Progenitor cell of endocrine pancreas (in vitro differentiated cells): ENCODE measurements at places on chromosomes 6 and 20. TPM values are rescaled to one million over a fixed set of nuclear protein-coding genes. Genes with fewer than 3 reads are reported as not detected.
A peak's percentile ranks its signal among the peaks of the same experiment; 100 is the strongest.

SNX9 gene
- 29.3 and 31.5 TPM in 2 replicates for total RNA-seq

TMEM244 gene
- total RNA-seq: not detected in 2 replicates

C4A gene
- 13.1 and 14.1 TPM in 2 replicates for total RNA-seq

- H3K4me1 ChIP-seq: no peaks in the 10 kb centered on the region
- H3K27me3 ChIP-seq: no peaks in the 10 kb centered on the region
- no peaks in the 10 kb centered on the region for H3K36me3 ChIP-seq
- H3K27ac ChIP-seq: no peak overlapping the region
- DNase-seq: no peak
Observed at GRCh38 chr6:151731313-151731712, 76.2 kb upstream of the ESR1 start.

- no peak overlapping the region for H3K4me3 ChIP-seq
- H3K36me3 ChIP-seq: no peaks in the 10 kb centered on the region
- H3K27ac ChIP-seq: no peak overlapping the region
- H3K4me1 ChIP-seq: peaks cover 13% of the 10 kb centered on the region
- no peak for DNase-seq
Observed at GRCh38 chr6:125192610-125192930, 39.0 kb downstream of the TPD52L1 start.

DNA sequence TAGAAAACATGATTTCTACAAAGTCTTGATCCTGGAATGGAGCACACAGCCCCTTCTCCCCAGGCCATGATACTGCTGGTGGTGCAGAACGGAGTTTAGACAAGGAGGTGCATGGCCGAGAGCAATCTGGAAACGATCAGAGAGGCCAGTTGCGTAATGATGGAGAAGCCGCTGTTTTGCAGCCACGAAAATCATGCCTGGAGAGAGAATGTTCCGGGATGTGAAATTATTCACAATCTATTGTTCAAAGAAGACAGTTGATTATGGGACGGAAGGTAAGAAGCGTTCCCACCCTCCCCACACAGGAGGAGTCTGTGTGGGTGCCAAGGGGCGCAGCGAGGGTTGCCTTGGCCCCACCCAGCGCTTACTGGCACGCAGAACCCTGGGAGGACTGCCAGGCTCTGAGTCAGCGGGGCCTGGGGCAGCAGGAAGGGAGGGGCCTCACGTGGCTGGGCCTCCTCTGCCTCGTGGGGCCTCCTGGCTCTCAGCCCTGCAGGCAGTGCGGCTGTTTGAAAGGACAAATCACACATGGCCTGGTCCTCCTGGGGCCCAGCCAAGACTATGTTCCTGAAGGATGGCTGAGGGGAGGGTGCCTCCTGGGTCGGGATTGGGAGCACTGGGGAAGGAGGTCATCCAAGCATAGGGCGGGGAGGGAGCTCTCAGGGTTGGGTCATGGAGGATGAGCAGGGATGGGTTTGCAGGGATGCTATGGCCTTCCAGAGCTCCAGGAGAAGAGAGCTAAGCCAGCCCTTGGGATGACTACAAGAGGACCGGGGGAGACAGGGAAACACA lies 8.7 kb upstream of the AP5S1 start:
- no peak for DNase-seq
- H3K27me3 ChIP-seq: peaks cover 10% of the 10 kb centered on the region
- no peak overlapping the region for H3K27ac ChIP-seq
- no peaks in the 10 kb centered on the region for H3K36me3 ChIP-seq
- H3K4me1 ChIP-seq: peaks cover 7% of the 10 kb centered on the region

DNA sequence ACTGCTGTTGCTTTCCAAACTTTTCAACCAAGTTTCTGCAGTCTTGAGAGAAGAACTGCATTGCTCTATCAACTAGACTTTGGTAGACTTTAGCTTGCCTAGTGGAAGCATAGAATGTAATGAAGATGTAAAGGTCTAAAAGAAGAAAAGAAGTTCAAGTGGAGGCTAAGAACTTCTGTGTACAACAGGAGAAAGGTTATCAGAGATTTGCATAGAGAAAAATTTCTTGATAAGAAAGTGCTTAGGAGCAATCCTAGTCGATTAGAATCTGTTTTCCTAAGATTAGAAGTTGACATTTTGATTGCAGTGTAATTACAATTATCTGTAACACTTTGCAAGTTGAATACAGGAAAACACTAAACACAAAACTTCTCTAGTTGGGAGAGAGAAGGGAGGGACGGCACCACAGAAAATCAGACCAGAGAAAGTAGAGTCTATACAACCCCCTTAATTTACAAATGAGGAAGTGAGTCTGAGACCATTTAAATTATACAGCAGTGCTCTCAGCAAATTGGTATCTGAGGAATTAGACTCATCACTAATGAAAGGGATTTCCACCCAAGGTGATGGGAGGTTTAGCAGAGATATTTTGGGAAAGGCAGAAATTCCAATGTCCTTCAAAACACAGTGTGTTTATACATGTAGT lies 194.3 kb upstream of the MARCKS start:
- no peak for DNase-seq
- no peak overlapping the region for H3K27ac ChIP-seq
- no peaks in the 10 kb centered on the region for H3K4me1 ChIP-seq
- H3K36me3 ChIP-seq: no peaks in the 10 kb centered on the region

DNA sequence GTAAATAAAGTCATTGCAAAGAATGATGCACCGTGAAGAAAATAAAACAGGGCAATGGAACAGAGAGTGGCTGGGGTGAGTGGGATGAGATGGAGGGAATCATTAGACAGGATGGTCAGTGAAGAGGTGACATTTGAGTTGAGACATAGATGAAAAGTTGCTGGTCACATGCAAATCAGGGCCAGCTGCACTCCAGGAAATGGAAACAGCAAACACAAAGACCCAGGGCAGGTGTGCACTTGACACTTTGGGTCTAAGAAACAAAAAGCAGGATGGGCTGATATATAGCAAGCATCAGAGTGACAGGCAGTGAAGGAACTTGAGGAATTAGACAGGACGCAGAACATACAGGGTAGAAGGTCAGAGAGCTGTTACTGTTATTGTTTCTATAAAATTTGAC lies 171.5 kb upstream of the RIPOR2 start:
- no peak overlapping the region for H3K4me3 ChIP-seq
- no peaks in the 10 kb centered on the region for H3K36me3 ChIP-seq
- no peaks in the 10 kb centered on the region for H3K4me1 ChIP-seq
- DNase-seq: no peak
- no peak overlapping the region for H3K27ac ChIP-seq
- H3K27me3 ChIP-seq: peaks cover 3% of the 10 kb centered on the region

DNA sequence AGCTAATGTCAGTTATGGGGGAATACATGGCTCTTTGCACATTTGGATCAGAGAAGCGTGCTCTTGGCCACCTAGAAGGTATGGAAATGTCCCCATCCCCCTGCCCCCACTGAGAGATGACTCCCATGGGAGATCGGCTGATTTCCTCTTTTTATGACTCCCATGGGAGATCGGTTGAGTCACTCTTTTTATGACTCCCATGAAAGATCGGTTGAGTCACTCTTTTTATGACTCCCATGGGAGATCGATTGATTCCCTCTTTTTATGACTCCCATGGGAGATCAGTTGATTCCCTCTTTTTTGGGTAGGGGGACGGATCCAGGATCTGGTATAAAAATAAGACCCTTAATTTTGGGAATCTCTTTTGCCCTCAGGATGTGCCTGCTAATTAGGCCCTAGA lies 10.3 kb upstream of the TAAR9 start:
- no peak overlapping the region for H3K27ac ChIP-seq
- no peak overlapping the region for H3K4me3 ChIP-seq
- H3K4me1 ChIP-seq: no peaks in the 10 kb centered on the region

DNA sequence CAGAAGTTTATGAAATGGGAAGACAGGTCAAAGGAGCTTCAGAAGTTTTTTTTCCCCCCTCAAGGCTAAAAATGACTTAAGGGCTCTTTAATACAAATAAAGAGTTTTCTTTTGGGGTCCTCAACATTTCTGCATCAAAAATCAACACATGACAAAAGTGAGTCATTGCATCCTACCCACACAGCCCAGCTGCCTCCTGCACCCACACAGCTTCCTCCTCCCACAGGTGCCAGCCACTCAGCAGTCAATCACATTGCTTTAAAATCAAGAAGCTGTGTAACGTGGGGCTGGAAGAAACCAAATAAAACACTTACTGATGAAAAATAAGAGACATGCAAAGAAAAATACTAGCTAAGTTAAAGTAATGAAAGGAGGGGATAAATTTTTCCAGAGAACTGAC lies 68.5 kb downstream of the MAP3K5 start:
- H3K27ac ChIP-seq: no peak overlapping the region
- H3K4me1 ChIP-seq: peaks cover 4% of the 10 kb centered on the region
- no peaks in the 10 kb centered on the region for H3K27me3 ChIP-seq
- peaks cover 2% of the 10 kb centered on the region for H3K36me3 ChIP-seq
- no peak overlapping the region for H3K4me3 ChIP-seq

DNA sequence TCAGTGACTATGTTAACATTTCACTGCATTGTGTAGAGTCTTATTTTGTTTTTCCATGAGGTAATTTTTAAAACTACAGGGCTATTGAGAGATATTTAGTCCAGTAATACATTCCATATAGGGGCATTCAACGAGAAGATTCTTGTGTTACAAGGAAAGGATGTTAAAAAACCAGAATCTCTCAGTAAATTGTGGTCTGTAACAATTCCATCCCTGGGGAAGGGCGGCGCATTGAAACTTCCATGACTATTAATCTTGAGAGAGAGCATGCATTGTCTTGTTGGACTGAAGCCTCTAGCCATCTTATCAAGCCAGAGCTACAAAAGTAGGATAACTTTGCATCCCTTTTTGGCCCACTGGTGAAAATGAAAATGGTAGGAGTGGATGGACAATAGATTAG lies 119.7 kb downstream of the BCKDHB start:
- H3K27me3 ChIP-seq: no peaks in the 10 kb centered on the region
- no peak overlapping the region for H3K4me3 ChIP-seq
- H3K36me3 ChIP-seq: peaks cover 9% of the 10 kb centered on the region
- DNase-seq: no peak

DNA sequence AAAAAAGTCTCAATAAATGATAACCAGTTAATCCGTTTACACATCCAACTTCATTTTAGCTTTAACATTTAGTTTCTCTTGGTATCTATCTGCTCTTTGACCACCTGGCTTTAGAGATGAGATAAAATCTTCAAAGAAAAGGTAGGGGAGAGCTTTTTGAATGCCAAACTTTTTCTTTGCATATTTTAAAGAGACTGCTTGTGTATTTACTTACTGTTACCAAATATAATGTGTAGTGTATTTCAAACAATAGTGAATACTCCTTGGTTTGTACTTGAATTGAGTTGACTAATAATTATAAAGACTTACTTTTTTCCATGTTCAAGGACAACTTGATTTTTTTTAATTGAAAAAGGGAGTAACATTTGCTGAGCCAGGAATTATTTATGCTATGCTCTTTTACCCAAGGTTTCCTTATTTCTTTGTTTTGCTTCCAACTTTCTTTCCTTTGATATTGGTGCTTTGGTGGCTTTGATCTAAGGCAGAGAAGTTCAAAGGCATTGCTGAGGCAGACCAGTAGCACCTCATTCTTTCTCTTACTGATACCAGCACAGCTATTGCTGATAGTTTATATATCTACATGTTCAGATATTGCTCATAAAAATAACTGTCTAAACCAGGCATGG lies 7.8 kb downstream of the CCDC170 start:
- no peak overlapping the region for H3K4me3 ChIP-seq
- H3K4me1 ChIP-seq: no peaks in the 10 kb centered on the region
- no peak overlapping the region for H3K27ac ChIP-seq
- H3K27me3 ChIP-seq: peaks cover 4% of the 10 kb centered on the region
- H3K36me3 ChIP-seq: no peaks in the 10 kb centered on the region

- no peaks in the 10 kb centered on the region for H3K27me3 ChIP-seq
- DNase-seq: no peak
- peak overlapping the region; percentile 87 for H3K27ac ChIP-seq
Observed at GRCh38 chr6:40138273-40138720, 204.0 kb upstream of the MOCS1 start.

DNA sequence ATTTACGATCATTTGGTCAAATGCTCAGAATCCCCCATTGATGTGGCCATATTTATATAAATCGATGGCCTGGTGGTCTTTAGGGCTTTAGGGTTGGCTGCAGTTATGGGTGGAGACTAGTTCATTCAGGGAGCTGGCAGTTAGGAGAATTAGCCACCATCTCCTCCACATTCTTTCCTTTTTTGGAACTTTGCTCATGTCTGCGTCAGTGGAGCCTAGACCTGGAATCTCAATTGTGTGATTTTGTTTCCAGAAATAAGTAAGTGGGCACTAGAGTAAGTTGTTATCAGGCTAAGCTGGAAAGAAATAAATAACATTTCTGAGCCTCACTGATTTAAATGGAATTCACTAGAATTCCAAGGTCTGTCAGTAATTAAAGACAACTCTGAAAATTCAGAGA lies 29.0 kb upstream of the ELOVL5 start:
- no peak overlapping the region for H3K4me3 ChIP-seq
- H3K27me3 ChIP-seq: peaks cover 7% of the 10 kb centered on the region
